ENCODE measurements at places on chromosomes 16 and 17. TPM values are rescaled to one million over a fixed set of nuclear protein-coding genes. Genes with fewer than 3 reads are reported as not detected.
A peak's percentile ranks its signal among the peaks of the same experiment; 100 is the strongest.

GRCh38 chr17:59067756-59068155 lies 38.9 kb downstream of the TRIM37 start:
- no peaks in the 10 kb centered on the region for H3K4me1 ChIP-seq
- H3K4me3 ChIP-seq = no peak overlapping the region
- H3K36me3 ChIP-seq = no peaks in the 10 kb centered on the region
- H3K27ac ChIP-seq = no peak overlapping the region

DNA sequence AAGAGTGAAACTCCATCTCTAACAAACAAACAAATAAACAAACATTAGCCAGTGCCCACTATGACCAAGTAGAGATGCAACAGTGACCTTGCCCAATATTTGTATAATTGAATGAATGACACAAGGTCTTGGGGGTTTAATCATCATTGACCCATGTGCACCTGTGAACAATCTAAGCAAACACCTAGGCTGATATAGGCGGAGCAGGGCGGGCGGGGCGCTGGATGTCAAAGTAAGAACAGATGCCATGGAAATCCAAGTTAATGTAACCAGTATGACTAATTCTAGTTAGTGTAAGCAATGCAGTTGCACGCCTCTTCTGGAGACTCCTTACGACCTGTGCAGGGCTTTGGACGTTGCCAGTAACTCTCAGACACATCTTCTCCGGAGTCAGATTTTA lies 17.6 kb downstream of the RCVRN start:
- H3K36me3 ChIP-seq = no peaks in the 10 kb centered on the region
- no peaks in the 10 kb centered on the region for H3K27me3 ChIP-seq
- H3K4me3 ChIP-seq = no peak overlapping the region

Gene HEXIM1
- 14.3 TPM for total RNA-seq

DNA sequence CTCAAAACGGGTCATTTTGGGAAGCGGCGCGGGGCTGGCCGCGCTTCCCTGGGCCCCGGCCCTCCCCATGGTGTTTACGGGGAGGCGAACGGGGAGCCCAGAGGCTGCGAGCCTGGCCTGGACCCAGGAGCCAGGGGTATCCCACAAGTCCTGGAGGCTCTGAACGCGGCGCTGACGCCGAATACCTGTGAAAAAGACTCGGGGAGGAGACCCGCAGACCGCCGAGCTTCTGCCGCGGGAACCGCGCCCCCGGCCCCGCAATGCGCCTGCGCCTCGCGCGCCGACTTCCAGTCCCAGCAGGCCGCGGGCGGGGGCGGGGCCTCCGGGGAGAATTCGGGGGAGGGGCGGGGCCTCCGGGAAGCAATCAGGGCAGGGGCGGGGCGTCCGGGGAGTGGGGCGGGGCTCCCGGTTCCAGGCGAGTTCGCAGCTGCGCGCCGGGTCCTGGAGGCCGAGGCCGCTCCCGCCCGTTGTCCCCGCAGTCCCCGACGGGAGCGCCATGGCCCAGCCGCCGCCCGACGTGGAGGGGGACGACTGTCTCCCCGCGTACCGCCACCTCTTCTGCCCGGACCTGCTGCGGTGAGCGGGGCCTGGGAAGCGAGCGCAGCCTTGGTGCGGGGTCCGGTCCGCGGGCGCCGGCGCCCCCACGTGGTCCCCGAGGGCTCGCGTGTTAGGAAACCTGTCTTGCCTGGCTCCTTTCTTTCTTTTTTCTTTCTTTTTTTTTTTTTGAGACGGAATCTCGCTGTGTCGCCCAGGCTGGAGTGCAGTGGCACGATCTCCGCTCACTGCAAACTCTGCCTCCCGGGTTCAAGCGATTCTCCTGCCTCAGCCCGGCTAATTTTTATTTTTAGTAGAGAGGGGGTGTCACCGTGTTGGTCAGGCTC lies at the start of gene DECR2:
Gene DECR2 (plus strand): TSS at position 418 of the 881 bp plus-strand sequence. CDS start 79 bp downstream, at position 497.
- H3K27me3 ChIP-seq = peaks cover under 1% of the 10 kb centered on the region
- peak within 1 kb of the TSS; percentile 79 for H3K27ac ChIP-seq
- H3K4me3 ChIP-seq = peak within 1 kb of the TSS; percentile 69
- H3K36me3 ChIP-seq = no peaks in the 10 kb centered on the region
- H3K4me1 ChIP-seq = no peaks in the 10 kb centered on the region

DNA sequence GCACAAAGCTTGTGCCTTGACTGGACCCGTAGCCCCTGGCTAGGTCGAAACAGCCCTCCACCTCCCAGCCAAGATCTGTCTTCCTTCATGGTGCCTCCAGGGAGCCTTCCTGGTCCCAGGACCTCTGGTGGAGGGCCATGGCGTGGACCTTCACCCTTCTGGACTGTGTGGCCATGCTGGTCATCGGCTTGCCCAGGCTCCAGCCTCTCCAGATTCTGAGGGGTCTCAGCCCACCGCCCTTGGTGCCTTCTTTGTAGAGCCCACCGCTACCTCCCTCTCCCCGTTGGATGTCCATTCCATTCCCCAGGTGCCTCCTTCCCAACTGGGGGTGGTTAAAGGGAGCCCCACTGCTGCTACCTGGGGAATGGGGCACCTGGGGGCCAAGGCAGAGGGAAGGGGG lies 3.5 kb downstream of the CTRL start:
- no peak overlapping the region for H3K4me3 ChIP-seq
- H3K36me3 ChIP-seq = no peaks in the 10 kb centered on the region
- DNase-seq = no peak
- H3K27me3 ChIP-seq = no peaks in the 10 kb centered on the region
- no peaks in the 10 kb centered on the region for H3K4me1 ChIP-seq

DNA sequence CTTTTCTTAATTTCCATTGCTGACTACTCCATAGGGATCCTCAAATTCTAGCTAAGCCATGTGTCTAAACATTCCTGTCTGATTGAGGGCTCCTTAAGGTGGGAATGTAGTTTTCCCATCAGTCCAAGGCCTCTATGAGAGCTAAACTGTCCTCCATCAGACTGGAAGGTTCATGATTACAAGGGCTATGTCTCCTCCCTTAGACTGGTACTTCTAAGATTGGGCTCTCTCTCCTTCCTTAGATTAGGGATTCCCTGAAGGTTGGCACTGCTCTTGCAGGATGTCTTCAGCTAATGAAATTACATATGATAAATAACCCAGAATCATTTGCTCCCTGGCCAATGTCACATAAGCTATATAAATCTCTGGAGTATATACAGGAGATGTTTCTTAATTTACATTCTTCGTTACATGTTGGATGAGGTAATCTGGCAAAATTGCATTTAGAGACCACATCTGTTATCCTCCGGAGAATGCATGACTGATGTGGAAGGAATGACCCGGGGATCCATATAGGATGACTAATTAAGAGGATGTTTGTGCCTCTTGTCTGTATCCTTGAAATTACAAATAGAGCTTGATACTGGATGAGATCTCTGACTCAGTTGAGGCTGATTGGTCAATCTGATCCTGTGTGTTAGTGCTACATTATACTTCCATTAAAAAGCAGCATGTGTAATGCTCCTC lies 14.2 kb downstream of the B4GALNT2 start:
- no peak for DNase-seq
- H3K27me3 ChIP-seq = no peaks in the 10 kb centered on the region
- H3K4me1 ChIP-seq = peaks cover 3% of the 10 kb centered on the region
- no peak overlapping the region for H3K27ac ChIP-seq
- no peaks in the 10 kb centered on the region for H3K36me3 ChIP-seq

Gene HOXB2
- total RNA-seq = not detected

Gene SLC13A2
- not detected for total RNA-seq

Gene PNMT
- not detected for total RNA-seq

DNA sequence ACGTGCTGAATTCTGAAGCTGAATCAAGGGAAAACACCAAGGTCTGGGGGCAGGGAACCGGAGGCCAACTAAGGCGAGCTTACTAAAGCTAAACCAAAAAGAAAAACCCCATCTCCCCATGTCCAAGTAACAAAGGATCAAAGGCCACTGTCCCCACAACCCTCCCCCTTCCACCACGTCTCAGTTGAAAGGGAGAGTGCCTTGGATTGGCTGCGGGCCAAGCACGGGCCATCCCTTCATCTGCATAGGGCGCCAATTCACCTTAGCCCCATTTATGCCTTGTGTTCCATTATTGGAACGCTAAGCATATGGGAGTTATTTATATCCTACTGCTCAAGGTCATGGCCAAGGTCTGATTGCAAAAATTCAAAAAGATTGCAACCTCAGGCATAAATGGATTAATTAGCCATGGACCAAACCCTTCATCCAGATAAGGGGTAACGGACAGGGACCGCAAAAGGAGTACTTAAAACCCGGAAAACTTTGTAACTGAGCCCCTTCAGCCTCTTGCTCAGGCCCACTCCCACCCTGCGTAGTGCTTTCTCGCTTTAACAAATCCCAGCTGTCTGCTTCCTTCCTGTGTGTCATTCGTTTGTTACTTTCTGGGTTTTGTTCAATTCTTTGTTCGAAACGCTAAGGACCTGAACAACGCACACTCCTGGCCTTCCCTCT lies 740 bp upstream of the ATP6V0D1 start:
- peak overlapping the region; percentile 91 for H3K4me3 ChIP-seq
- no peaks in the 10 kb centered on the region for H3K36me3 ChIP-seq
- H3K27me3 ChIP-seq = no peaks in the 10 kb centered on the region
- H3K4me1 ChIP-seq = peaks cover 6% of the 10 kb centered on the region
- no peak for DNase-seq

DNA sequence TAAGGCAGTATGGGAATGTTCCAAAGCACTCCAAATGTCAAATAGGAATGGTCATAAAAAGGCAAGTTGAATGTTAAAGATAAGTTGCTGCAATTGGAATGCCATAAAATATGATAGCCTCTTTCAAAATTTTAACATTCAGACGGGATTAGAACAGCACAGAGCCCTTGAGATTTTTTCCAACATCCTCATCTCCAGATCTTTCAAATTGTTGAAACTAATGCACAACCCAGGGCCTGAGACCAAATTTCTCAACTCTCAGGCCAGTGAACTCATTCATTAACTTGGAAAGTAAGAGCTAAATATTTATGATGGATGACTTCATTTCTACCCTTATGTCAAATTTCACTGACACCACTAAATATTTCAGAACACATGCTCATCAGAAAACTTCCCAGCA lies 346.5 kb upstream of the XYLT1 start:
- no peak overlapping the region for H3K27ac ChIP-seq
- H3K4me3 ChIP-seq = no peak overlapping the region
- H3K4me1 ChIP-seq = no peaks in the 10 kb centered on the region
- no peaks in the 10 kb centered on the region for H3K27me3 ChIP-seq
- H3K36me3 ChIP-seq = no peaks in the 10 kb centered on the region

Gene P2RX1
- total RNA-seq = not detected

DNA sequence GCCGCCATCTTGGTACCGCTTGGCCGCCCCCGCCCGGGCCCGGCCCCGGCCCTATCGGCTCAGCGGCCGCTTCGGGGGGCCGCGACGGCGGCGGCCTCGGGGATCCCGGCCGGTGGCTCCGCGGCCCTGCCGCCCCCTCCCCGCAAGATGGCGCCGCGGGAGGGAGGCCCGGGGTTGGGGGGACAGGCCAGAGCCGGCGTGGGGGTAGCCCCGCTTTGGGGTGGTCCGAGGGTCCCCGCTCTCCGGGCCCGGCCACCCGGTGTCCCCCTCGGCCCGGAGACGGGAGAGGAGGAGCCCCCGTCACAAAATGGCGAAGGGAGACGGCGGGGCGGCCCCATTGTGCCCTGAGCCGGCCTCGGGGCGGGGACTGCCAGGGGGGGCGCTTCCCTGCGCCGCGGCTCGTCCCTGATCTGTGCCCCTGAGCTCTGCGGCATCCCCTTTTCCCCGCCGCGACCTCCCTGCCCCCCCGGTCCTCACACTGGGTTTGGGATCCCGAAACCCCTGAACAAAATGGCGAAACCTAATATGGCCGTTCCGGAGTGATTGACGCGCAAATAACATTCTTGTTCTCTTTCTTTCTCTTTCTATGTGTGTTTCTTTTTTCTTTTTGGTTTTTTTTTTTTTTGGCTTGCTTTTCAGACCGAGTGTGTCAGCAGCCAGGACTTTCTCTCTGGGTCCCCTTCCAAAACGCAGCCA lies 986 bp downstream of the HAPSTR1 start:
- no peaks in the 10 kb centered on the region for H3K27me3 ChIP-seq
- DNase-seq = peak; percentile 66
- H3K36me3 ChIP-seq = peaks cover 13% of the 10 kb centered on the region

Gene CD7
- total RNA-seq = not detected

GRCh38 chr16:29148867-29149272 lies 164.0 kb downstream of the LAT start:
- H3K27ac ChIP-seq = no peak overlapping the region
- H3K36me3 ChIP-seq = no peaks in the 10 kb centered on the region
- no peak overlapping the region for H3K4me3 ChIP-seq
- no peak for DNase-seq
- H3K4me1 ChIP-seq = no peaks in the 10 kb centered on the region

Gene ABCA9
- total RNA-seq = 0.13 TPM

DNA sequence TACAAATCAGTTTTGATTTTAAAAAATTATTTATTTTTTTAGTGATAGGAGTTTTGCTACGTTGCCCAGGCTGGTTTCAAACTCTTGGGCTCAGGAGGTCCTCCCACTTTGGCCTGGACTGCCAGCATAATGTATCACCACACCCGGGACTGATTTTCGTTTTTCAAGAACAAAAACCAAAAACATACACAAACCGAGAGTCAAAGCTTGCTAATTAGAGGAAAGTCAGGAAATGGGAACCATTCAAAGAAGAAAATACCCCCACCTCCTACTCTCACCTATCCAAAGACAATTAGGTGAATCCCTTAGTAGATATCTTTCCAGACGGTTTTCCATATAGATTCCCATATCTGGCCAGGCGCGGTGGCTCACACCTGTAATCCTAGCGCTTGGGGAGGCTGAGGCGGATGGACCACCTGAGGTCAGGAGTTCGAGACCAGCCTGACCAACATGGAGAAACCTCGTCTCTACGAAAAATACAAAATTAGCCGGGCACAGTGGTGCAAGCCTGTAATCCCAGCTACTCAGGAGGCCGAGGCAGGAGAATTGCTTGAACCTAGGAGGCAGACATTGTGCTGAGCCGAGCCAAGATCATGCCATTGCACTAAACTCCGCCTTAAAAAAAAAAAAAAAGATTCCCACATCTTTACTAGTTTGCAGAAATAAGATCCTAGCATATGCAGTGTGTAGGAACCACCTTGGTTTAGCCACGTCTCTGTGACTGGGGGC lies 883 bp upstream of the SPN start:
- peaks cover 16% of the 10 kb centered on the region for H3K4me1 ChIP-seq
- H3K4me3 ChIP-seq = no peak overlapping the region
- H3K27ac ChIP-seq = no peak overlapping the region

Gene CHST5
- not detected for total RNA-seq

DNA sequence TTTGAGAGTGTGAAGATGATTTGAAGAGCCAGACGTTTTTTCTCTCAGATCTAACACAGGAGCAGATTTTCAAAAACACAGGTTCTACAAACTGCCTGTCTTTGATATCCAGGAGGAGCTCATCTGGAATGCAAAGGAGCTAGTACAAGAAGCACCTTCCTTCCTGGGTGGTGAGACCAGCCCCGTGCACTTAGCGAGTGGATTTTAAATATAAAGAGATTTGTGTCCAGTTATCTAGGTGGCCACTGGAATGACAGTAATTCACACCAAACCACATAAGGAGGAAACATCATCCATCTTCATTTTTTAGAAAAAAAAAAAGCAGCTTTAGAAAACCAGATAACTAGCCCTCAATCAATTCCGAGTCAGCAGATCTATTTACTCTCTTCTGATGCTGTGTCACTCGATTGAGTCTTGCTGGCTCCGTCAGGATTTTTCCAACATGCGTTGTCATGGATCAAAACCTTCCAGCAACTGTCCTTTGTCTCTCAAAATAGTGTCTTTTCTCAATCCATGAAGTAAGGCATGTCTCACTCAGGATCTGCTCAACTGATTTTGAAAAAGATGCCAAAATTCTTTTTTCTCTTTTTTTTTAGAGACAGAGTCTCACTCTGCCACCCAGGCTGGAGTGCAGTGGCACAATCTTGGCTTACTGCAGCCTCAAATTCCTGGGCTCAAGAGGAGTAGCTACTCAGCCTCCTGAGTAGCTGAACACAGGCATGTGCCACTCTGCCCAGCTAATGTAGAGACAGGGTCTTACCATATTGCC lies 451.2 kb upstream of the PSMD7 start:
- H3K4me1 ChIP-seq = peaks cover 20% of the 10 kb centered on the region
- no peak overlapping the region for H3K27ac ChIP-seq
- DNase-seq = peak; percentile 7
- no peaks in the 10 kb centered on the region for H3K36me3 ChIP-seq
- no peaks in the 10 kb centered on the region for H3K27me3 ChIP-seq

Data from neural progenitor cell (in vitro differentiated cells).